Hypothalamus (tissue), 51 donors: ENCODE measurements at places on chromosomes 3 and 15.

DNA sequence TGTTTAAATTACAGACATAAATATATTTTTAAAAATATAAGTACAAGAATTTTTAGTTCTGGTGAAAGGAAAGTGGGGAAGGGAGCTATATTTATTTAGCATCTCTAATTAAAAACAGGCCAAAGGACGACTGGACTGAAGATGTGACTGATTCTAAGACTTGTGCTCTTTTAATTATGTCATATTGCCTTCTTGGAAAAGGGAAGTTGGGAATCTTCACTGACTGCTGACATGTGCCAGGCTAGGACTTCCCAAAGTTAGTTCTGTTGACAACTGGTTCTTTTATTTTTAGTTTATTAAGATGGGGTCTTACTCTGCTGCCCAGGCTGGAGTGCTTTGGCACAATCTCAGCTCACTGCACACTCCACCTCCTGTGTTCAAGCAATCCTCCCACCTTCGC is 13.5 kb downstream of the CNOT10 start:
- DNase-seq = no peak

- DNase-seq = no peak
Measured at GRCh38 chr3:14522768-14523167, 17.4 kb downstream of the GRIP2 start.

DNA sequence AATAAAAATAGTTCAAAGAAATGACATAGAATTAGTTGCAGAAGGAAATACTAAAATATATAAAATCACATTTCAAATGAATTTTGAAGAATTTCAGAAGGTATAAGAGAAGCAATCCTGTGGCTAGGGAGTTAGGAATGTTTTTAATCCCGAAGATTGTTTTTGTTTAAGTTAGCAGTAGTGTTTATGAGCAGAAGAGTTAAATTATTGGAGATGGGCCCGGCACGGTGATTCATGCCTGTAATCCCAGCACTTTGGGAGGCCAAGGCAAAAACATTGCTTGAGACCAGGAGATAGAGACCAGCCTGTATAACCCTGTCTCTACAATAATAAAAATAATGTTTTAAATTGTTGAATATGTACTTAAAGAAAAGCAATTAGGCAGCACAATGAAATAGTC is 432.5 kb downstream of the MFSD1 start:
- DNase-seq = no peak

DNA sequence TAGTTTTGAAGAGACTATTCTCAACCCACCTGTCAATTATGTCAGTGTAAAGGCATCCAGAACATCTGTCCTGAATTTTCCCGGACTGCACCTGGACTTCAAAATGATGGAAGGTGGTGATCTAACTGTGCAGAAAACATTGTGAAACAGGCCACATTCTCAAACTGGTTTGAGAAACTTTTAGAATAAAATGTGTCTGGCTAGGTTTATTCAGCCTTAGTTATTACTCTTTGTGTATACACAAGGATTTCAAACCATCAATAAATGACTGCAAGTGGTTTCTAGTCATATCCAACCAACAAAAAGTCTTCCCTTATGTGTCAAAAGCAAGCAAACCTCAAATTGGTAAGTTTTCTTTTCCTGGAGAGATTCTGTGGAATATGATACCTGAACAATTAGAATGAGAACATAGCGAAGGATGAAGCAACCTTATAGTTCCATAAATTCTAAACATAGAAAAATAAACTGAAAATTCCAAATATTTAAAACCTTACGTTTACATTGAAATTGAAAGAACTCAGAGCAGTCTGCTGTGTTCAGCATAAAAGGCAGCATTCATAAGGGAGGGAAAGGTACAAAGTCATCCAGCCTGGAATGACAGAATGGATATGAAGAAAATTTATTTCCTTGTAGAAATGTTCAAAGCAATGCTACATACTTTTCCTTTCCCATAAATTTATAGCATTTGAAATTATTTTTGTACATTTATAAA is 306.6 kb upstream of the TGFBR2 start:
- DNase-seq = no peak

- DNase-seq = no peak
Measured at GRCh38 chr3:50470658-50471057, 32.8 kb downstream of the CACNA2D2 start.

DNA sequence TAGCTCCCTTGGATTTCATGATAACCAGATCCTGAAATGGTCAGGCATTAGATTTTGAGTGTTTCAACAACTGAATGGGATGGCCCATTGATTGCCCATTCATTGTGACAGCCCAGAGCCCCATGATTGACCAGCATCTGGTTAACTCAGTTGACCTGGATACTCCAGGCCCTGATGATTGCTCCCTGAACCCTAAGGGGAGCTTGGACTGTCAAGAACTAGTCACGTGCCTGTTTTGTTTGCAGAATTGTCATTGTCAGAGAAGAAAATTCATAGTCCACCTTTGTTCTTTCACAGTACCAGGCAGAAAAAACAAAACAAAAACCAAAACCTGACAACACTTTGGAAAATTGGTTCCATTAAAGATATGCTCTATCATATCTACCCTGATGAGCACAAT is 241.3 kb upstream of the ONECUT1 start:
- no peak for DNase-seq

- DNase-seq = no peak
Measured at GRCh38 chr3:156171281-156172267, 51.2 kb downstream of the KCNAB1 start.

DNA sequence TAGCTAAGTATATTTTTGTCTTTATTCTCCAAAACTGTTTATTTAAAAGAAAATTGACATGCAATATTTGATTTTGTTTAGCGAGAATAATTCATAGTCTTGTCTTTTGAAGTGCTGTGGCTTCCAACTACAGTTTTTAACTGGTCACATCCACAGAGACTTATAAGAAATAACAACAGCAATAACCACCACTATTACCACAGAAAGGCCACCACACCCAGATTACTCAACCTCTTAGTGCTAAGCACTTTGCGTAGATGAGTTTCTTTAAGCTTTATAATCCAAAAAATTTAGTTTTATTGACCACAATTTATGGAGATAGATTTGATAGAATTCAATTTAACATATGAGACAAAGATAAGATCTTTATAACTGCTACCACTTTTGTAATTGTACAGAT is 468.4 kb upstream of the UBE2E2 start:
- DNase-seq = no peak

GRCh38 chr3:40620151-40620550 is 95.4 kb downstream of the ZNF621 start:
- DNase-seq = no peak

DNA sequence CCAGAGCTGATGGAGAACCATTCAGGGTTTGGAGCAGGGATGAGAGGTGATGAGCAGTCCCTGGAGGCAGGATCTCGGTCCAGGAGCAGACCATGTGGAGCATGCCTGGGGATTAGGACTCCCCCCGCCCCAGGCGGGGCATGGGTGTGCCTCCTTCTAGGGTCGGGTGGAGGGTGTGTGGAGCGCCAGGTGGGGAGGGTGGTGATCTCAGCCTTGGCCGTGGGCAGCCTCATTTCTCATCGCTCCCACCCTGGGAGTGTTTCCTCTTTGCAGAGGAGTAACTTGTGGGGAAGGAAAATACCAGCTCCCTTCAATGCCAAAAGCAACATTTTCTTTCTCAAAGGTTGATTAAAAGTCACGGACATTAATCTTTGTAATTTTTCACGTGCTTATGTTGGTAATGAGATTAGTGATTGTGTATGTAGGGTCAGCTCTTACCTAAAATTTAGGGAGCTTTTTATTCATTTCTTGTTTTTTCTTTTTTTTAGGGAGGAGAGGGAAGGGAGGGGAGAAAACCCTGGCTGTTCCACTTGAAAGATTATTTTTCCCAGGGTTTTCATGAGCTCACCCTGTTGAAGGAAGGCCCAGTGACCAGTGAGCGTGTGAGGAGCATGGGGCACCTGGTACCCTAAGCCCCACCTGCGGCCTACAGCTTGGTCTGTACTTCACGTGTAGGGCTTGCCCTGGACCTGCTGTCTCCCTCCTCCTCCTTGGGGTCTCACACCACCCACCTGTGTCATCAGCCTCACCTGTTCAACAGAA is 11.0 kb downstream of the FBLN2 start:
- no peak for DNase-seq

GRCh38 chr3:110568246-110568645 is 503.4 kb upstream of the NECTIN3 start:
- no peak for DNase-seq
